Fibroblast of skin of abdomen (primary cell): ENCODE measurements at places on chromosomes 4 and X.

- DNase-seq, result no peak
These were observed 8.5 kb downstream of the MXD4 start for GRCh38 chr4:2253160-2254084.

DNA sequence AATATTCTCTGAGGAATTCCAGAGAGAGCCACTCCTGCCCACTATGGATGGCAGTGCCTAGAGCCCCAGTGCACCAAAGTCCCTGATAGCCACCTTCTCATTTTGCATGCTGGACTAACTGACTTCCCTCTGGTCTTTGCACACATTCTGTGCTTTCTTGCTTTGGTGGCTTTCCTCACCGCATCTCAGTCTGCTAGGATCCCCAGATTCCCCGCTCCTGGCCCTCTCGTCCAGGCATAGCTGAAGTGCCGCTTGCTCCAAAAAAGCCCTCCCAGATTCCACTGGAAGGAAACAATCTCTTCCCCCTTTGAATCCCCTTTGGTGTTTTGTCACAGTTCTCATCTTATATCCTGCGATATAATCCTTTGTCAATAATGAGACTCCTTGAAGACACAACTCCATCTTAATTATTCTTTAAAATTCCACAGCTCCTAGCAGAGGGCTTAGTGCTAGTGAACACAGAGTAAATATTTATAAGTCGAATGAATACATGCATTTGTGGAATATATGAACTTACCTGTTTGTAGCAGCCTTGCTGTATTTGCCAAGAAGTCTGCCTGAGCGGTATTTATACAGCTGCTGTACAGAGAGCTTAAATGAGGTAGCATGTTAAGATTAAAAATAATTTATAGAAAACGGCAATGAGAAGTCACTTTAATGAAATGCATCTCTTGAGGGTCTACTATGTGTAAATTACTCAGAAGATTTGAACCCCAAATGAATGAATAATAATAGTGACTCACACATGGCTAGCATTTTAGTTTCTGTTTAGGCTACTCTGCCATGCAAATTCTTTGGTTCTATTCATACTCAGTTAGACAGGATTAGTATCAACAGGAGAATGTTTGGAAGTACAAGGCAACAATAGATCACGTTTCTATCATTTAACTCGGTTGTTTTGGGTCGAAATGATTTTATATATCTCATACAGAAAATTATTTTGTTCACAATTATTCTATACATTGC is 421.9 kb upstream of the TENM3 start:
- DNase-seq, result peak; percentile 65

- peak; percentile 45 for DNase-seq
These were observed 182.8 kb downstream of the GUCY2F start for GRCh38 chrX:109299091-109299490.

GRCh38 chrX:134622056-134622812 is 36.0 kb downstream of the PLAC1 start:
- DNase-seq, result peak; percentile 95

GRCh38 chrX:48530736-48531135 is 8.8 kb upstream of the TBC1D25 start:
- peak; percentile 21 for DNase-seq

GRCh38 chr4:82555276-82555675 is 6.5 kb downstream of the TMEM150C start:
- DNase-seq, result no peak

- no peak for DNase-seq
These were observed 7.4 kb downstream of the TXK start for GRCh38 chr4:48126621-48127020.

DNA sequence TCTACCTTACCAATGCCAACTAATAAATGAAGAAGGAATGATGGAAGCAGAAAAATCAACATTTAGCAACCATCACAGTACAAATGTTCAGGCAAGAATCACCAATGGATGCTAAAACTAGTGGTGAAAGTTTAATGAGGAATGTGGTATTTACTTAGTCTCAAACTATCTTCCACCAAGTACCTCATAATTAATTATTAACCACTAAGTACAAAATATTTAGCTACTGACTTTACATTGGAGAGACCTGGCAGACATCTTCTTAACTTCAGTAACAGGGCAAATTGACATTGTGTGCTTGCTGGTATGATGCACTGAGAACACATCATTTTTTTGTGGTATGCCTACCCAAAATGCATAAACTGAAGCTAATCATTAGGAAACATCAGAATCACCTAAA is 82.4 kb downstream of the DLG3 start:
- DNase-seq, result no peak

DNA sequence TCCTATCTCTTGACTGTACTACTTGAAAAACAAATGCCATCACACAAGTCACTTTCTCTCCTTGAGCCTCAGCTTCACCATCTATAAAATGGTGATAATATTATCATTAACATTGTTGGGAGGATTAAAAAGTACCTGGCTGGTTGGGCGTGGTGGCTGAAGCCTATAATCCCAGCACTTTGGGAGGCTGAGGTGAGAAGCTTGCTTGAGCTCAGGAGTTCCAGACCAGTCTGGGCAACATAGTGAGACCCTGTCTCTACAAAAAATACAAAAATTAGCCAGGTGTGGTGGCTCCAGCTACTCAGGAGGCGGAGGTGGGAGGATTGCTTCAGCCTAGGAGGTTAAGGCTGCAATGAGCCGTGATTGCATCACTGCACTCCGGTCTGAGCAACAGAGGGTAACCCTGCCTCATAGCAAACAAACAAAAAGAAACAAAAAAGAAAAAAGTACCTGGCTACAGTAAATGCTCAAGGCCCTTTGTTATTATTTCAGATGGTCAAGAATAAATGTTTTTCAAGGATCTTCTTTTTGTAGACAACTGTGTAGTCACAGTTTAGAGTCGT is 120.3 kb downstream of the CHRNA9 start:
- no peak for DNase-seq

- DNase-seq, result no peak
These were observed 85.2 kb upstream of the CLCN4 start for GRCh38 chrX:10071451-10072144.

GRCh38 chr4:103046416-103047290 is 27.1 kb upstream of the SLC9B1 start:
- DNase-seq, result peak; percentile 39

- DNase-seq, result no peak
These were observed 54.9 kb downstream of the SLC9A7 start for GRCh38 chrX:46703980-46704379.

- DNase-seq, result peak; percentile 83
These were observed at the start of gene FAM241A for GRCh38 chr4:112145326-112145789. Gene FAM241A (plus strand): TSS chr4:112145454. CDS start chr4:112145581, 127 bp downstream.

GRCh38 chrX:124085063-124085462 is 123.6 kb downstream of the STAG2 start:
- no peak for DNase-seq
